ENCODE measurements at places on chromosomes 2 and 18. TPM values are rescaled to one million over a fixed set of nuclear protein-coding genes. Genes with fewer than 3 reads are reported as not detected.
A peak's percentile ranks its signal among the peaks of the same experiment; 100 is the strongest.

DNA sequence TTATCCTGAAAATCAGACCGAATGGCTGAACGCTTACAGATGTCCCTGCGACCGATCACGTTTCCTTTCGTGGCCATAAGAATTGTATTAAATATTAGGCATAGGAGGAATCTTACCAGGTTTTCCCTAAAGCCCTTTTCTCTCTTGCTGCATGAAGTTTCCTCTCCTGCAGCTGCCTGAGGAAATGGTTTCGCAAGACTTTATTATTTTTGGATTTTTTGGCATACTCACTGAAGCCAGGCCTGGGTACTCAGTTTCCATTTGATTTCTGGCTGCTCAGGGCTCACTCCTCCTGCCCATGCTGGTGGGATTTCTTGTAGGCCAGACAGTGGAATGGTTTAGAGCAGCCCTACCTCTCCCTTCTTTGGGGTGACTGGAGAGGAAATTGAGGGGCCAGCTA, 114.0 kb downstream of the KLHL29 start:
- DNase-seq, result no peak

DNA sequence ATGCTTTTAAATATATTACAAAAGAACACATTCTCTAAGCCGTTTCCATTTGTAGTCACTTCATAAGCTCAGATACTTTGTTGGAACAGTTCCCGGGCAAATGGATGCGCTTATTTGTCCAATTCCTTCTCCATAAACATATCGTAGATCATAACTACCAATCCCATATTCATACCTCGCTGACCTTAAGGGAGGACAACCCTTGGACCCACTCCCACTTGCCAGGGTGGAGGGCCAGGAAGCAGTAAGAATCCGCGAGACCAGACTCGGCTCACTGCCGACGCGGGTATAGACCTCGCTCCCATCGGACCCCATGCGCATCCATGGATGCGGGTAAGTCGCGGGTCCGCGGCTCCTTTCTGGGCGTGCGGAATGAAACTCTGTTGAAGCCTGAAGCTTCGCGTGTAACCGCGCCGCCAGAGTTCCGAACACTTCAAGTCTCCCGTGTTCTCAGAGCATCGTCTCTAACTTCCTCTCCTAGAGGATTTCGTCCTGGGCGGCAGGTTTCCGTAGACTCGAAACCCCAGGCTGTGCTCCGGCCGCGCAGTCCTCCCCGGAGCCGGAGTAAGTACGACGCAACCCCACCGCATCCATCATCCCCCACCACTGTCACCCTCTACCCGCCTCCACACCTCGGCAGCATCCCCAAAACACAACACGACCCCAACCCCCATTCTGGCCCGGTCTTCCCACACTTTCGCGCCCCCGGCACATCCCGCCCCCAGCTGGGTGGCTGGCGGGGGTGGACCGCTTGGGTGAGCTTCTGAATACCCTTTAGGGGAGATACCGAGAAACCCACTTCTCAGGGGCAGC, 1.1 kb downstream of the DSC3 start:
- DNase-seq, result no peak

Gene HAAO
- 0.86 TPM for total RNA-seq

Gene RUFY4
- total RNA-seq, result 0.64 TPM

- no peak for DNase-seq
These were observed 5.7 kb downstream of the ZFP36L2 start for GRCh38 chr2:43220760-43221123.

Gene SLC9A2
- total RNA-seq, result not detected

- DNase-seq, result no peak
These were observed 45.3 kb upstream of the CTLA4 start for GRCh38 chr2:203822240-203822639.

GRCh38 chr2:45083175-45083574, 73.9 kb upstream of the SIX2 start:
- no peak for DNase-seq

GRCh38 chr2:20115374-20115773, 63.9 kb upstream of the LAPTM4A start:
- no peak for DNase-seq

- no peak for DNase-seq
These were observed 48.6 kb upstream of the RALBP1 start for GRCh38 chr18:9426753-9427152.

Gene CAPN14
- 0.20 TPM for total RNA-seq

- DNase-seq, result no peak
These were observed 17.9 kb upstream of the COL6A3 start for GRCh38 chr2:237431837-237432236.

Gene LOXL3
- 2.0 TPM for total RNA-seq

Gene INHBB
- total RNA-seq, result not detected

Gene HK2
- 94.5 TPM for total RNA-seq

DNA sequence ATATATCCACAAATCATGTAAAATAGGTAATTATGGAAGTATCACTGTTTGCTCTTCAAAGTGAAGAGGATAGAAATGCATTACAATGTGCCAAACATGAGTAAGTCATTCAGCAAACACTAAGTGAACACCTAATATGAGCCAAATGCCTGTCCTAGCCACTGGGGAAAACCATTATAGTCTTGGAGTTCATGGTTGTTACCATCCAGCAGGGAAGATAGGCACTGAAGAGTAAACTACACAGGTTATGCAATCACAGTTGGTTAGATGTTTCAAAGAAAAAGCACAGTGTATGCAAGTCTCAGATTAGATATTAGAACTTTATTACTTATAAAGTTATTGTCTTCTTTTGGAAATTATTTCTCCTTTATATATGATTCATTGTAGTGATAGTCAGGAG, 3.9 kb upstream of the SERPINB2 start:
- no peak for DNase-seq

GRCh38 chr2:64942693-64943092, 46.5 kb upstream of the SLC1A4 start:
- DNase-seq, result no peak

- DNase-seq, result peak; percentile 33
These were observed 916 bp upstream of the PDCD1 start for GRCh38 chr2:241859436-241860183.

Gene DCC
- total RNA-seq, result not detected

Gene NAT8
- not detected for total RNA-seq

Gene PPM1G
- total RNA-seq, result 158 TPM

DNA sequence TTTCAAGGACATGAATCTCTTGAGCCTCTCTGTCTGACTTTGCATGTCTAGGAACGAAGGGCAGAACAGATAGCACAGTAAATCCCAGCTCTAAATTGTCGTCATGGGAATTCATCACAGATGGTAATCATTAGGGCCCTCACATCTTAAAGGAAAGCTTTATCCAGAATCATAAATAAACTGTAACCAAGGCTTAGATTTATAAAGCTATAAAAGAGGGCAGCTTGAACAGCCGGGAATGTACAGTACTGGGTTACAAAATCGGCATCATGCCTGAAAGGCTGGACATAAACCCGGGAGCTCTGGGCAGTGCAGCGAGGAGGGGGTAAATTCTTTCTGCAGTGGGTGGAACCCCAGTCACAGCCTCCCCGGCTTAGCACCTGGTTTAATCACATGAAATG, 144.4 kb downstream of the GFPT1 start:
- DNase-seq, result no peak

Gene SYT4
- total RNA-seq, result not detected

DNA sequence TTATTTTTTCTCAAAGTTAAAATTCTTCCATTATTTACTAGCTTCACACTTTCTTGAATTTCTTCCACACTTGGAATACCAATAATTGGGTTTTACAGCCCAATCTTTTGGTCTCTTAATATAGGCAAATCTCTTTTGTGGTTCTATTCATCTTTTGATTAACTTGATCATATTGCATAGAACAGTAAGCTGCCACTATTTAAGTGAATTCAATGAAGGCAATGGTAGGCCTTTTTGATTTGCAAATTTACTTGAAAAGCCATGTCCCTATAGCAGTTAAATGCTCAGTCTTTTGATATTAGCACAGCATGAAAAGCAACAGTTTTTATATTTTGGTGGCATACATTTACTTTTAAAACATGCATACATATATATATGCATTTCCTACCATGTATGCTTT, 20.2 kb upstream of the DYNC1I2 start:
- no peak for DNase-seq

DNA sequence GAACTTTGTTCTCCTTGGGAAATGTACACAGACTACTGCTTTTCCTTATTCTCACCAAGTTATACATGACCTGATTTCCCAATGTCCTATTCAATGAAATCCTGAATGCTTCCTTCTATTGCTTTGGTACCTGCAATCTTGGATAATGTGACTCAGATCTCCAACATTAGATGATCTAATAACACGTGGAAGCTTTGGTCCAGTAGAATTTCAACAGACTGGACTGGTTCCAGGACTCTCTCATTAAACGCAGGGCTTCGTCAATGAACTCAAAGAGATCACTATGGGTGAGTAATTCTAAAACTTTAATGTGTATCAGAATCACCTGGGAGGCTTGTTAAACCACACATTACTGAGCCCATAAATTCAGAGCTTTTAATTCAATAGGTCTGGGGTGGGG, 413.6 kb upstream of the KCNH7 start:
- no peak for DNase-seq

- DNase-seq, result no peak
These were observed 1.0 kb downstream of the ACVR1 start for GRCh38 chr2:157874997-157875640.

Gene SCYGR6
- total RNA-seq, result not detected

Gene SERPINB10
- not detected for total RNA-seq

Gene ASB18
- total RNA-seq, result not detected

GRCh38 chr2:26618611-26619010, 22.6 kb downstream of the CIB4 start:
- no peak for DNase-seq

- no peak for DNase-seq
These were observed 3.6 kb downstream of the SOX11 start for GRCh38 chr2:5695654-5696403.

Gene PLEKHA3
- total RNA-seq, result 31.6 TPM

DNA sequence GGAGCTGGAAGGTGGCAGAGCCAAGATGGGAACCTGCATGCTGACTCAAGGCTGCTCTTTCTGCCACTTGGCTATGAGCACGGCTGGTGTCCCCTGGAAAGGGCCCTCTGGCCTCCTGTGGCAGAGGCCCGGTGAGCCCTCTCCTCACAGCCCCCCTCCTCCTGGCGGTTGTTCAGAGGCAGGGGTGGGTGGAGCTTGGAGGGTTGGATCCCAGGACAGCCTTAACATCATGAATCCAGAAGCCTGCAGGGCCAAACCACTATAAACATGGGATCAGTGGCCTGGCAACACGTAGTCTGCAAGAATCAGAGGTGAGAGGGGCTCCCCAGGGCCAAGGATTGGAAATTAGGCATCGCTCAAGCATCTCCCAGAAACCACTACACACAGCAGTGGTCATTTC, 48.5 kb upstream of the LOXHD1 start:
- no peak for DNase-seq

- no peak for DNase-seq
These were observed 54.2 kb downstream of the SDC1 start for GRCh38 chr2:20170704-20171250.

DNA sequence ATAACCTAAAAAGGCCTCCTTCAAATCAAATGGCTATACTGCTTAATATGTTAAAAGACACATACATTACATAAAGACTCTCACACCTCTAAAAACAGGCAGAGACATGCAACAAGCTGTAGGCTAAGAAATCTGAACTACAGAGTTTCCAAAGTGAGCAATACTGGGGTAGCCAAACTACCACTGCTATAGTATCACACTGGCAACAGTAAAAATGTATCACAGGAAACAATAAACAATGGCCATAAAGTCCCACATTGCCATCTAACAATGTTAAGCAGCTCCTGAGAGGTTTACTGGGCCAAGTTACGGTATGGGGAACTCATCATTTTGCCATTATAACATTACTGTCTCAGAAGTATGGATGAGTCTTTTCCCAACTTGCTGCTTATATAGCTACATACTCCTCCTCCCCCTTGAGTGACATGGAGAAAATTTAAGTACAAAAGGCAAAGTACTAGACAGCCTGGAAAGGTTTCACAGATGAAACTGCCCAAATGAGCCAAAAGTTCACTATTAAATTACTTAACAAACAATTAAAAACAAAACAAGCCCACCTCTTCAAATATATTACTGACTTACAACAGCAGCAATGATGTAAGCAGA, 50.3 kb downstream of the SS18 start:
- no peak for DNase-seq

DNA sequence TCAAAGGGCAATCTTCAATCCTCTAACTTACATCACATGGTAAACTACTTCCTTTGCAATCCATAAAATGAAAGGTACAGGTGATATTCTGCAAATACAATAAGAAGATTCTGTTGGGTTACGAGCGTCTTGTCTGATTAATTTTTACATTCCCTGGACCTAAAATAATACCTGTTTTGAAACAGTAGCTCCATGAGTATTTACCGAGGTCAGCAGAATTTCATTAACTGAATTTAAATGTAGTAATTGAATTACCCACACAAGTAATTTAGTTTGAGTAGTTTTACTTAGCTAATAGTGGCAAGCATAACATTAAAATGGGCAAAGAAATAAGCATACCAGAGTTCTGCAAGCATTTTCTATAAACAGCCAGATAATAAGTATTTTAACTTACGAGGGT, 652.0 kb downstream of the DPP10 start:
- DNase-seq, result no peak

- no peak for DNase-seq
These were observed 2.5 kb downstream of the SNED1 start for GRCh38 chr2:241000831-241001321.

Gene RFTN2
- total RNA-seq, result not detected

Gene KYNU
- total RNA-seq, result not detected

Gene ERMN
- 2.1 TPM for total RNA-seq

GRCh38 chr2:235230821-235231601, 262.8 kb upstream of the AGAP1 start:
- no peak for DNase-seq

GRCh38 chr2:102366406-102367112, 11.0 kb downstream of the IL18R1 start:
- DNase-seq, result no peak

DNA sequence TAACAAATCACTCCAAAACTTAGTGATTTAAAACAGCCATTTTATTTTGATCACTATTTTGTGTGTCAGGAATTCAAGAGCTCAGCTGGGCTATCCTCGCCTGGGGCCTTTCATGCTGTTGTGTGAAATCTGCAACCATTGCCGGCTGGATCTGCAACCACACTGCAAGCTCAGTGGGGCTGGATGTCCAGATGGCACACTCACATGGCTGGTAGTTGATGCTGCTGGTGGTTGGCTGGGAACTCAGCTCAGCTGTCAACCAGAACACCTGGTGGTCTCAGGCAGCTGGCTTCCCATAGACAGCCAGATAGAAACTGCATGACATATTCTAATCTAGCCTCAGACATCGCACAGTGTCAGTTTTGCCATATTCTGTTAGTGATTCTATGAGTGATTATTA, 30.6 kb upstream of the AP1S3 start:
- DNase-seq, result no peak

GRCh38 chr2:515441-516127, 161.6 kb downstream of the TMEM18 start:
- no peak for DNase-seq

DNA sequence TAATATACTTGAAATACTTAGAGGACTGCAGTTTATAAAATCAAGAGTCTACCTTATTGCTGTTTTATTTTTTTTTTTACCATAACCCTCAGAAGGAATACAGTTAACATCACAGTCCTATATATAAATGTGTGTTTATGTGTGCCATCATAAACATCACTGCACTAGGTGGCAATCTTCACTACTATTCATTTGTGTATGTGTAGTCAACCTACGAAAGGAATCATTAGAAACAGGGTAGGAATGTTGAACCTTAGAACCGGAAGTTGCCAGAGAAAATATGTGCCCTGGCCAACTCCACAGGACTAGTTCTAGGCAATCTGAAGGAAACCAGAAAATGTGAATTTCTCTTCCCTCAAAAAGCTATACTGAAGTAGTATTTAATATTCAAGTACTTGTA, 3.4 kb downstream of the GEN1 start:
- DNase-seq, result no peak

Gene SLC23A3
- 1.9 TPM for total RNA-seq

Gene ZNF385B
- not detected for total RNA-seq

Gene FAM124B
- 0.34 TPM for total RNA-seq
